ENCODE measurements at places on chromosomes 1 and 21.

- no peak overlapping the region for H3K27ac ChIP-seq
- DNase-seq: no peak
- H3K27me3 ChIP-seq: no peaks in the 10 kb centered on the region
- H3K36me3 ChIP-seq: peaks cover 13% of the 10 kb centered on the region
- H3K4me3 ChIP-seq: no peak overlapping the region
- H3K4me1 ChIP-seq: peaks cover 42% of the 10 kb centered on the region
Measured at GRCh38 chr1:38029685-38030511, 16.7 kb downstream of the POU3F1 start.

DNA sequence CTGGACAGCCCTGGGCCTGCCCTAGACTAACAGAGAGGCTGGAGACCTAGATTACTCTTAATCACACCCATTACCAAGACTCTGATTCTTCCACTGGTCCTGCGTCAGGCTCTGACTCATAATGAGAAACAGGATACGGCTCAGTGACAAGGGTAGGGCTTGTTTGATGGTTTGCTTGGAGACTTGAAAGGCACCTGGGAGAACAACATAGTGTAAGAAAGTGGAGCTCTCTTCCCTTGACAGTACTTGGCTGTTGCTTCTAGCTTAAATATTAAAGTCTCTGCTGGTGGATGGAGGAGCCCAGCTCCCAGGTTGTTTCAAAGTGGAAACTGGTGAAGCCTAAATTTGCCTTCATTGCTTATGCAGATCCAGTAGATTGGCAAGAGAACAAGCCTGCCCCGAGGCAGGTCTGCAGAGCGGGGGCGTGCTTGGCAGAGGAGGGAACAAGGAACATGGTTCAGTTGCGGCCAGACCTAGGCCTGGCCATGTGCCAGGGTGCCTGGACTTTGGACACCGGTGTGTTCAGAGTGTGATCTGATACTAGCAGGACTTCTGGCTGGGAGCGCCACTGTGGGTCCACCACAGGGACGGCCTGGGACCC is 480.6 kb downstream of the CAMTA1 start:
- no peak for DNase-seq
- H3K36me3 ChIP-seq: no peaks in the 10 kb centered on the region
- H3K4me3 ChIP-seq: no peak overlapping the region
- H3K4me1 ChIP-seq: no peaks in the 10 kb centered on the region

DNA sequence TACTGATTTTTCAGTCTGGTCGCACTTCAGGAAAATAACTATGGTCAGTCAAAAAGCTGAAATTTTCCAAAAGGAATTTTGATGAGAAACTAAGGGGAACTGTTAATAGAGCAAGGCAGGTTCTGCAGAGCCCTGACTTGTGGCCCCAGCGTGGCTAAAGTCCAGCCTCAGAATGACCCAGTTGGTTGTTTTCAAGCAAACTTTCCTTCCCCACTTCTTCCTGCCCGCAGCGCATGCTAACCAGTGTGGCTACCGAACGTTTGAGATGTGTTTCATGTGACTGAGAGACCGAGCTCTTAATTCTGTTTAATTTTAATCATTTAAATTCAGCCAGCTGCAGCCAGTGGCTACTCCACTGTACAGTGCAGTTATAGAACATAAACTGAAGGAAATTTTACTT is 6.2 kb upstream of the IL10RB start:
- H3K27me3 ChIP-seq: no peaks in the 10 kb centered on the region
- peaks cover 37% of the 10 kb centered on the region for H3K4me1 ChIP-seq
- no peak overlapping the region for H3K27ac ChIP-seq
- no peak overlapping the region for H3K4me3 ChIP-seq

DNA sequence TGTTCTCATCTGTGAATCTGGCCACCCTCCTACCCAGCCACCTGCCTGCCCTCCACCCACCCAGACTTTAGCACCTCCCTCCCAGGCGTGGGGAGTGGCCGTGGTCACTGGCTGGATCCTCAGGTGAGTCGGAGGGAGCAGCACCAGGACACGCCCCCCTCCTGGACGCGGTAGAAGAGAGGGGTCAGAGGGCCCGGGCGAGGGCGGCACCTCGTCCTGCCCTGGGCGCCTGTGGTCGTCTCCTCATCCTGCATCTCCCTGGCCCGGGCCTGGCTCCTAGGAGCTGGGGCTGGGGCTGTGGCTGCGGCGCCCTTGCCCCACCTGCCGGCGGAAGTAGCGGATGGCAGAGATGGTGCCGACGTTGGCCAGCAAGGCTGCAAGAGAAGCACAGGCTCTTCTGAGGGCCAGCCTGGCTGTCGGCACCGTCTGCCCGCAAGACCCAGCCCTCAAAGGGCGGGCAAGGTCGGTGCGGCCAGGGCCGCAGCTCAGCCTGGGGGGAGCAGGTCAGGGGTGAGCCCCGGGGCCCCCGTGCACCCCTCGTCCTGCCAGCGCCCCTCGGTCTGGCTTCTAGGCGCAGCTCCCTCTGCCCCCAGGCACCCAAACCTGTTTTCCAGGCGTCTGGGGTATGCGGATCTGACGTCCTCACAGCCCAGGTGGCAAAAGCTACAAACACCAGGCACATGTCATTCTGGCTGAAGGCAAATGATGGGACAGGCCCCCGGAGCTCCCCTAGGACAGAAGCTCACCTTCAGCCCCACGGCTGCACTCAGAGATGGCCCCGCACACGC is 5.8 kb downstream of the PERM1 start:
- H3K27ac ChIP-seq: no peak overlapping the region
- H3K27me3 ChIP-seq: peaks cover 22% of the 10 kb centered on the region
- DNase-seq: peak; percentile 41
- H3K4me3 ChIP-seq: no peak overlapping the region
- H3K4me1 ChIP-seq: peaks cover 11% of the 10 kb centered on the region

DNA sequence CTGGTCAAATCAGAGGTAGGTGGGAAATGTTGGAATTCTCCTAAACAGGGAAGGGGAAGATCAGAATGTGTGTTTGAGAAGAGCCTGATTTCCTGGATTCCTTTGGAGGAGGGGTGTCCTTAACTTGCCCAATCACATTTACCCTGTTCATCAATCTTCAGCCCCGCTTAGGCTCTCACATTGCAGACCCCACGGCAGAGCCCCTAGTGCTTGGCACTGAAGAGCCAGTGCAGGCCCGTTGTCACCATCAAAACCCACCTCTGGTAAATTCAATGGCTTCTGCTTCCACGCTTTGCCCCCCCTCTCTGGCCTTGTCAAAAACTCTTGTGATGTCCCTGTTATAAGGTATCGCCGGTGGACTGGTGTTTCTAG is 2.3 kb downstream of the AGPAT3 start:
- peak overlapping the region; percentile 67 for H3K27ac ChIP-seq
- DNase-seq: no peak

- no peak for DNase-seq
- no peaks in the 10 kb centered on the region for H3K36me3 ChIP-seq
- H3K27ac ChIP-seq: no peak overlapping the region
- H3K27me3 ChIP-seq: peaks cover 2% of the 10 kb centered on the region
Measured at GRCh38 chr21:34737115-34737514, 68.3 kb downstream of the CLIC6 start.

- no peaks in the 10 kb centered on the region for H3K27me3 ChIP-seq
- H3K4me1 ChIP-seq: no peaks in the 10 kb centered on the region
- no peak for DNase-seq
- H3K4me3 ChIP-seq: no peak overlapping the region
Measured at GRCh38 chr1:172960019-172960418, 90.7 kb downstream of the TNFSF18 start.

GRCh38 chr1:28144203-28145135 is 32.0 kb downstream of the PTAFR start:
- DNase-seq: peak; percentile 46
- H3K4me1 ChIP-seq: no peaks in the 10 kb centered on the region
- H3K36me3 ChIP-seq: no peaks in the 10 kb centered on the region
- H3K27me3 ChIP-seq: no peaks in the 10 kb centered on the region
- H3K27ac ChIP-seq: no peak overlapping the region

DNA sequence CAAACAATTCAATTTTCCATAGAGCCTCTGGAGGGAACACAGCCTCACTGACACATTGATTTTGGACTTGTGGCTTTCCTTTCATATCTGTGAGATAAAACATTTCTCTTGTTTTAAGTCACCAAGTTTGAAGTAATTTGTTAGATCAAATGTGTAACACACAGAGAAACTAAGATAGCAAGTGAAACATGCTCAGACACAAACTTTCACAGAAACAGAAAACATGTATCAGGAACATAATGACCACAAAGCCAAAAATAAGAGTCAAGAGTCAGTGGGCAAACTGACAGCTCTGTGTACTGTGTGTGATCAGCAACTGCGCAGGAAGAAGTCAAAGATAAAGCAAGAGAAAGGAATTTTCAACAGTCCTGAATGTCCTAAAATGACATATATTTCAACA is 1237.5 kb downstream of the AMY1C start:
- H3K4me1 ChIP-seq: no peaks in the 10 kb centered on the region
- H3K27me3 ChIP-seq: no peaks in the 10 kb centered on the region
- no peaks in the 10 kb centered on the region for H3K36me3 ChIP-seq

DNA sequence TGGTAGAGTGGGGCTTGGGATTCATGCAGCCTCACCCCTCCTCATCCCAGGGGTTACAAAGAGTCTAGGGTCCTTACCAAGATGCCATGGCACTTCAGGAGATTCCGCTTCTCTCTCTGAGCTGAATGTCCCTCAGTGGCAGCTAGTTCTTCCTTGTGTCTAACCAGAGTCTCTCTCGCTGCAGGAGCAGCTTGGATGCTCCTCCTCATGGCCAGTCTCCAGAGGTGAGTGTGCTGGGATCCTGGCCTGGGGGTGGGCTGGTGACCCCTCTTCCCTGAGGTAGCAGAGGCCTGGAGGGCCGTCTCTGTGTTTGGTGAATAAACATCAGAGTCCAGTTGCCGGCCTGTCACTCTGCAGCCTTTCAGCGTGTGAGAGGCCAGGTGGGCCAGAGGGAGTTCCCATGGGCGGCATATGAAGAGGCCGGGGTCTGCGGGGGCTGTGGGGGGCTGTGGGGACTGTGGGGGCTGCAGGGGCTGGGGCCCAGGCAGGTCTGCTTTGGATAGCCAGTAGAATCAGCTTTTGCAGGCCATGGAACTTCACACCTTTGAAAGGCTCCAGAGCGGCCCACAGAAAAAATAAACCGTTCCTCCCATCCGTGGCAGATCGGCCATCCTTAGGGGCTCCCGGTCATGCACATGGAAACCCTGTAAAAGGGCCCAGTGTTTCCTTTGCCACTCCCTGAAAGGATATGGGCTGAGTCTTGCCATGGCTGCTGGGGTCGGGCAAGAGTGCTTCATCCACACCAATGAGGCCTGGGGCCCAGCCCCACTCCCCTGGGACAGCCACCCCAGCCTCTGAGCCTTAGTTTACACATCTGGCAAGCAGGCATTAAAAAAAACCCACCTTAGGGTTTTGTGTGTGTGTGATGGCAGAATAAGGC is 256.4 kb downstream of the FOXD2 start:
- H3K4me1 ChIP-seq: no peaks in the 10 kb centered on the region
- no peaks in the 10 kb centered on the region for H3K27me3 ChIP-seq
- H3K27ac ChIP-seq: no peak overlapping the region
- no peaks in the 10 kb centered on the region for H3K36me3 ChIP-seq
- no peak overlapping the region for H3K4me3 ChIP-seq
- no peak for DNase-seq

- no peak overlapping the region for H3K27ac ChIP-seq
- peaks cover 4% of the 10 kb centered on the region for H3K27me3 ChIP-seq
- H3K36me3 ChIP-seq: no peaks in the 10 kb centered on the region
- DNase-seq: no peak
- no peaks in the 10 kb centered on the region for H3K4me1 ChIP-seq
Measured at GRCh38 chr1:185825556-185825955, 91.4 kb downstream of the HMCN1 start.

DNA sequence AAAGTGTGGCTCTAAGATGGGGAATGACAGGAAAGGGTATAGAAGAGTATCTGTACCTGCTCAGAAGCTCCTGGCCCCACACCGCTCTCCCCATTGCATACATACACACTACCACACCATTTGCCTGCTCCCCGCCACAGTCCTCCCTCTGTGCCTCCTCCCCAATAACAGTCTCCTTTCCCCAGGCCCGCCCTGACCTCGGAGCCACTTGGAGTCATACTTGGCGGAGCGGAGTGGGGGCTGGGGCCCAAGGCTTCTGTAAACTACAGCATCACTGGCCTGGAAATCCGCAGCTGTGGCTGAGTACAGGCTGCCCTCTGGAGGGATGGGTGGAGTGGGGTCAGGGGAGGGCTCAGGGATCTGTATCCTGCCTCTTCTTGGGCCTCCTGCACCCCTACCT is 8.6 kb downstream of the SEMA6C start:
- no peaks in the 10 kb centered on the region for H3K27me3 ChIP-seq
- DNase-seq: no peak
- H3K36me3 ChIP-seq: no peaks in the 10 kb centered on the region
- no peaks in the 10 kb centered on the region for H3K4me1 ChIP-seq
- no peak overlapping the region for H3K4me3 ChIP-seq

- H3K4me1 ChIP-seq: no peaks in the 10 kb centered on the region
- H3K4me3 ChIP-seq: no peak overlapping the region
- no peaks in the 10 kb centered on the region for H3K27me3 ChIP-seq
Measured at GRCh38 chr1:109714661-109715372, 2.8 kb downstream of the GSTM5 start.
